ENCODE measurements at places on chromosomes 12 and 14.

DNA sequence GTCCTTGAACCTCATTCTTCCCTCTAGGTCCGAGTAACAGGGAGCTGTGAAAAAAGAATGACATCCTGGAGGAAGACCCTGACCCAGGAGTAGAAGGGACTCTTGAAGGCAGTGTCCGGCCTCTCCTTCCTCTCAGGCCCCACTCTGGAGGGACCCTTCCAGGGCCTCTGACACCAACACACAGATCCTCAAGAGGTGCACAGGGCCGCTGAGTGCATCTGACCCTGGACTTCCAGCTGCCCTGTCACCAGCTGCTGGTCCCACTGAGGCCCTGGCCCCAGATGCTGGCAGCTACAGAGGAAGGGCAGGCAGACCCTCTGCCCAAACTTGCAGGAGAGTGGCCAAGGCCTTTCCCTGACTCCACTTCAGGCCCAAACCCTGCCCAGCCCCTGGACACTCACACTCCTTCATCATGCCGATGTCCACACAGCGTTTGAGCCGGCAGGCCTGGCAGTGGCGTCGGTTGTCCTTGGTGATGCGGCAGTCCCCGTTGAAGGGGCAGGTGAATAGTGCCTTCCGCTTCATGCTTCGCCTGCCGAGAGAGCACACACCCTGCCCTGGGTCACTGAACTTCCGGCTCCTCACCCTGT lies 40.1 kb downstream of the VDR start:
- no peak for DNase-seq

- DNase-seq = no peak
Measured at GRCh38 chr14:53663709-53664108, 292.9 kb downstream of the BMP4 start.

GRCh38 chr12:77941401-77941800 lies 110.7 kb downstream of the NAV3 start:
- no peak for DNase-seq

DNA sequence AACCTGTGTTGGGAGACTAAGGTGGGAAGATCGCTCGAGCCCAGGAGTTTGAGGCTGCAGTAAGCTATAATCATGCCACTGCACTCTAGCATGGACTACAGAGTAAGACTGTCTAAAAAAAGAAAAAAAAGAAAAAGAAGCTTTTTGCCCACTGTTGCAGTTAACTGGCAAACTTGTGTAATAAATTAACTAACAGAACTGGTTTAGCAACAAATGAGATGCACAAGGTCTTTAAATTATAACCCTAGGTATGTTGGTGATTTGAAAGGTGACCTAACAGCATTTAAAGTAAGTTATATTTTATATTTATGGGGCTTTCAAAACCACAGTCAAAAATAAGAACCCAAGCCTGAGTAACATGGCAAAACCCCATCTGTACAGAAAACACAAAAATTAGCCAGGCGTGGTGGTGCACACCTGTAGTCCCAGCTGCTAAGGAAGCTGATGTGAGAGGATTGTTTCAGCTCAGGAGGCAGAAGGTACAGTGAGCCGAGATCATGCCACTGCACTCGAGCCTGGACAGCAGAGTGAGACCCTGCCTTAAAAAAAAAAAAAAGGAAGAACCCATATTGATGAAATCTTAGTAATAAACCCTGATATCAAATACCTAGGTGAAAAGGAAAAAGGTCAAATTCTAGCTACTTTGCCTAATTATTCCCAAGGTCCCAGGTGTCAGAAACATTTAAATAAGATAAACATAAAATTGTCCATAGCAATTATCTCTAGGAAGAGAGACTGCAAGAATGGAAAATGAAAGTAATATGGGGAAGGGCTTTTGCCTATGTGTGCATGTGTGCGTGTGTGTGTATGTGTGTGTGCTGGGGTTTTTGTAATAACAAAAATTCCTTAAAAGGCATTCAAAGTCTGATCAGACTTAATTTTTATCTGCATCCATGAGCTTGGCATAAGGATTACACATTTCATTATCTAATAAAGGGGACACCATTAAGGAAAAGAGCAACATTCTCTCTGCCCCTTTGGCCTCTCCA lies 15.4 kb downstream of the SYNE2 start:
- DNase-seq = no peak

DNA sequence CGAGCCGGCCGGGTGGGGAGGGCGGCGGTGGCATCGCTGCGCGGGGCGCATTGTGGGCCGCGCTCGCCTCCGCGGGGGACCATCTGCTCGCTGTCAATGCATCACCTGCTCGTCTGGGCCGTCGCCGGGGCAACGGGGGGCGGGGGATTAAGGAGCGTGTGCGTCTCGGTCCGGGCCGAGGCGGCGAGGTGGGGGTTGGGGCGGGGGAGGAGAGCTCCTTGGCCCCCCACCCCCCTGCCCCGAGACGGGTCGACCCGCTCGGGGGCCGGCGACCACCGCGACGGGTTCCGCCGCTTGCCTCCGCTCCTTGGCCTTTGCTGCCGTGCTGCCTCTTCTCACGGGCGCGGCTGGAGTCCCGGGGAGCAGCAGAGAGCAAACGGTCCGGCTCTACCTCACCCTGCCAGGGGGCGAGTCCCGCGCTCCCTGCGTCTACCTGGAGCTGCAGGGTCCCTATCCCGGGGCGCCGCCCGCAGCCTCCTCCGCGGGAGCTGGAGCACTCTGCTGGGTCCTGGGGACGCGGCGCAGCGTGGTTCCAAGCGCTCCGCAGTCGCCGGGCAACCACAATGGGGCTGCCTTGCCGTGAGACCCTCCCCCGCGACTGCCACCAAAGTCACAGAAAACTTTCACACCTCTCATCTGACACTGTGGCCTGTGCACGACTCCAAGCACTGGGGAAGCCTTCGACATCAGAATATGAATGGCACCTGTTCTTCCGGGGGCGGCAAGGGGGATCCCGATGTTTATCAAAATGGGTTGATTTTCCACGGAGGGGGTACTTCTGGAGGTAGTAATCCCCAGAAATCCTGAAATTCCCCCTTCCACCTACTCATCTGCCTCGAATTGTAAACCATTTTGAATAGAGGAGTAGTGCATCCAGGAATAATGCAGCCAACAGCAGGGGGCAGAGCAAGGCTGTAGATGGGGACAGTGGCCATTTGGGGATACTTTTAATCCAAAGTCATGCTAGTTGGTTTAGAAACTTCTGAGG lies at the start of gene C12orf42:
C12orf42 (minus strand) TSS at position 500 of the 988 bp plus-strand sequence. CDS start 17,542 bp downstream, outside the sequence.
- DNase-seq = peak; percentile 53

- DNase-seq = no peak
Measured at GRCh38 chr14:66088656-66089055, 397.5 kb upstream of the CCDC196 start.

DNA sequence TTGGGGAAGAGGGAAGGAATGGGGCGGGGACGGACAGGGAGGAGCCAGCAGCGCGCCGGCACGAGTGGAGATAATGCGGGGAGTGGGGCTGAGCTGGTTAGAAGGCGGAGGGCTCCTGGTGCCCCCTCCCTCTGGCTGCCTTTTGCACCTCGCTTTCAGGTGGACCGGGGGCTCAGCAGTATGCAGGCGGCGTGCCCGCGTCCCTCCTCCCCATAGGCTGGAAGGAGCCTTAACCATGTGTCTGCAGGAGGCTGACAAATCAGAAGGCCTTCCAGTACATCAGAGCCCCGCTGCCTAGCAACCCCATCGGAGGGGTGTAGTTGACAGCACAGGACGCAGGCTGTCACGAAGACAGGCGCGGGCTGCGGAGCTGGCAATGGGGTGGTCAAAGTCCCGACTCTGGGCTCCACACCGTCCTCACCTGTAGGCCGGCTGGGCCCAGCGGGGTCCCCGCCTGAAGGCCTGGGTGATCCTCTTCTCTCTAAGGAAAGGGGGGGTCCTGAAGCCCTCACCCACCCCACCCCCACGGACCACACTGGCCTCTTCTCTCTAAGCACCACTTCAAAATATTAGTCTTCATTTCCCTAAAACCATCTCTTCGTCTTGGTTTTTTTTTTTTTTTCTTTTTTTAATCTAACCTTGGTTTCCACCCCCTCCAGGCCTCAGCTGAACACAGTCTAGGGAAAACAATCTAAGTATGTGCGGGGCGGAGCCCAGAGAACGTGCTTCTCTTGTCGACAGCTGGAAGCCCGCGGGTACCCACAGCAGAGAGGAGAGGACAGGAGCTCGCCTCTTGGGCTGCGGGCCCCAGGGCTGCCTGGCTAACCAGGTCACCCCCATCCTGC lies 44.5 kb downstream of the KDM2B start:
- DNase-seq = peak; percentile 69

GRCh38 chr12:52573306-52573705 lies 337 bp downstream of the KRT74 start:
- no peak for DNase-seq

DNA sequence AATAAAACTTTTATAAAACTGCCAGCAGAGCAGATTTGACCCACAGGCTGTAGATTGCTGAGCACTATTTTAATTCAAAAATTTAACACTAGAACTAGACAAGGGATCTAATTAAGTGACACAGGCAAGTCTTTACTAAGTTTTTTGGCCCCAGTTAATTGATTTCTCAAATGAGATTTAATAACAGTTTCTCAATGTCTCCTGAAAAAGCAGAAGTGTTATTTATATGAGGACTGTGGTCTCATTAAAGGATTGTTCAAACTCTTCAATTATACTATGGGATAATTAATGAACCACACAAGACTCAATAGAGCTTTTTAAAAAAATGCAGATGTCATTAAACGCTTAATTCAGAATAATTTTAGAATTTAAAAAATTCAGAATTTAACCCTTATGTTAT lies 1.9 kb downstream of the HEATR5A start:
- DNase-seq = no peak

- no peak for DNase-seq
Measured at GRCh38 chr12:50672158-50672557, 91.7 kb upstream of the ATF1 start.

DNA sequence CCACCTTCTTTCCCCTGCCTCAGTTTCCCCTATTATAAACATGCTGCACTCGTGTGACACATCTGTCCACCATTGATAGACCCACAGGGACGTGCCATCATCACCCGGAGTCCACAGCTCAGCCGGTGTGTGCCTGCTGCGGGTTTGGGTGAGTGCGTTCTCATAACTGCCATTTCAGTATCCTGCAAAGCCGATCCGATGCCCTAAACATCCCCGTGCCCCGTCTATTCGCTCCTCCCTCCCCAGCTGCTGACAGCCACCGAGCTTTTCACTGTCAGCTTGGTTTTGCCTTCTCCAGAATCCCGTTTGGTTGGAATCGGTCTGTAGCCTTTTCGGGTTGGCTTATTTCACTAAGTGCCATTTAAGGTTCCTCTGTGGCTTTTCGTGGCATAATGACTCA lies 3.9 kb downstream of the LRCOL1 start:
- DNase-seq = no peak

GRCh38 chr14:94439453-94440057 lies 13.0 kb downstream of the SERPINA11 start:
- DNase-seq = no peak

- no peak for DNase-seq
Measured at GRCh38 chr14:69356903-69357543, 41.1 kb downstream of the ERH start.

GRCh38 chr12:57726884-57727757 lies 11.4 kb downstream of the AGAP2 start:
- DNase-seq = no peak

DNA sequence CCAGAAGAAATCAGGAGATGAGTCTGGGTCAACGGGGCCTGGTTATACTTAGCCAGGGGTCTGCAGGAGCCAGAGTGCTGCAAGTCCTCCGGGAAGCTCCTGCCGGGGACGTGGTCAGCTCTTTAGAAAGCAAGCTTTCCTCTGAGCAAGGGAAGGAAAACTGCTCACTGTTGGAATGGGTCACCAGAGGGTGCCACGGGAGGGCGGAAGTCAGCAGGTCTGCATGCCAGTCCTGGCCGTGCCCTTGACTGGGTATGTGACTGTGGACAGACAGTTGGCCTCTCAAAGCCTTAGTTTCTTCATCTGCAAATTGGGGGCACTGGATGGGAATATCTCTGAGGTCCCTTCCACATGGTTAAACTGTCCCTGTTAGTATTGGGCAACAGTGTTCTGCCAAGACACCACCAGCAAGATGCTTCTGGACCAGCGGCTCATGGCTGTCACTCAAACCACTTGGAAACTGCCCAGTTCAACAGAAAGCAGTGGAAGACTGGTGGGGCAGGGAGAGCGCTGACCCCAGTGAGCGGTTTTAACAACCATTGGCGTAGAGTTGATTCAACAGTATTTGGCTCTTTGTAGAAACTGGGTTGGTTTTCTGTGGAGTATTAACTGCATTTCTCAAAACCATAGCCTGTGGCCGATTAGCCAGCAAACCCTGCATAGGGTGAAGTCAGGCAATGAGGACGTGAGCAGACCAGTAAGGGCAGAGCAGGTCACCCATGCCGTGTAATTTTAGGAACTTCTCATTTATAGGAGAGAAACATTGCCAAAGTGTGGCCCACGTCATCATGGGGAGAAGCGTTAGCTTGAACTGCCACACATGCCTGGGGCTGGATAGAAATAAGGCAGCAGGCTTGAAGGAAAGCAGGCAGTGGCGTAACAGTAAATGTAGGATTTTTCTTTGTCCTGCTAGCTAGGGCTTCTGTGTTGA lies 163.9 kb upstream of the PRMT8 start:
- no peak for DNase-seq

GRCh38 chr12:21910657-21911056 lies 30.6 kb downstream of the ABCC9 start:
- no peak for DNase-seq

DNA sequence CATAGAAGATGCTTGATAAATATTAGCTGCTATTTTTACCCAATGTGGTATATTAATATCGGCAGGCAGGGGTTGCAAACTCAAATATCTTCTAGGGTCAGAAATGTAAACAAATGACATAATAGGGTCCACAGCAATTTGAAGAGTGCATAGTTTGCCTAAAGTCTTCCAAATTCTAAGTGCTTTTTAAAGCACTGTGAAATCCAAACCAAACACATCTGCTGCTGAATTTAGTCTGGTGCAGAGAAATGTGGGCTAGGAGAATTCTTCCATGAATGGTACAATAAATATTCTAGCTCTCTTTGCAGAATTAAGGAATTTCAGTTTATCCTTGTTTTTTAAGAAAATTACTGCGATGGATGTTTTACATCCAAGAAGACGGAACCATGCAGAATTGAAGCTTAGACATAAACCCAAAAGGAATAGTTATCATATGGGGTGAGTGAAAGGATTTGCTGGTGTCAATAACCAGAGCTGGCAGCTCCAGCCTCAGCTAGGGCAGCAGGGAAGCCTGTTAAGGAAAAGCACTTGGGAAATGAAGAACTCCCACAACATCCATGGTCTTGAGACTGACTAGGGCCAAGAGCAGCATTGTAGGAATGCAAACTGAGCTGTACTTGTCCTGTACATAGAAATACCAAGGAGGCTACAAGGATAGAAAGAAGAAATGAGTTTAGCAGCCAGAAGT lies 65.5 kb downstream of the PTPRR start:
- DNase-seq = no peak
